NCI-H1417 (cell line): ENCODE measurements at places on chromosomes 2 and 18.
A peak's percentile ranks its signal among the peaks of the same experiment; 100 is the strongest.

DNA sequence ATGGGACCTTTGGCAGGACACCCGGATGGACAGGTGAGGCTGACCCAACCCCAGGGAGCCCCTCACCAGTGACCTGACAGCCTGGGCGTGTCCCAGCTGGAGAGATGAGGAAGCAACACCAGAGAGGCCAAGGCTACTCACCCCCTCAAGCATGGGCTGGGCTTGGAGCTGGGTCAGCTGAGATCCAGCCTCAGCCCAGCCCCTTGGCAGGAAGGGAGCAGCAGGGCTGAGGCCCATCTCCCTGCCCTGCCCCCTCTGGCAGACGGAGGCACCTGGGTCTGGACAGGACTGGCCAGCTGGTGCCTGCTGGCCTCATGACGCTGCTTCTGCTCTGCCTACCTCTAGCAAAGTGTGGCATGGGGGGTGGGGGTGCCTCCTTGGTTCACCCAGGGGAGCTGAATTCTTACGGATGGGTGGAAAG, 37.8 kb downstream of the HS6ST1 start:
- no peak for DNase-seq

GRCh38 chr2:191183081-191183480, 32.3 kb upstream of the STAT4 start:
- DNase-seq: no peak

GRCh38 chr2:66686755-66687154, 251.8 kb downstream of the MEIS1 start:
- DNase-seq: no peak

DNA sequence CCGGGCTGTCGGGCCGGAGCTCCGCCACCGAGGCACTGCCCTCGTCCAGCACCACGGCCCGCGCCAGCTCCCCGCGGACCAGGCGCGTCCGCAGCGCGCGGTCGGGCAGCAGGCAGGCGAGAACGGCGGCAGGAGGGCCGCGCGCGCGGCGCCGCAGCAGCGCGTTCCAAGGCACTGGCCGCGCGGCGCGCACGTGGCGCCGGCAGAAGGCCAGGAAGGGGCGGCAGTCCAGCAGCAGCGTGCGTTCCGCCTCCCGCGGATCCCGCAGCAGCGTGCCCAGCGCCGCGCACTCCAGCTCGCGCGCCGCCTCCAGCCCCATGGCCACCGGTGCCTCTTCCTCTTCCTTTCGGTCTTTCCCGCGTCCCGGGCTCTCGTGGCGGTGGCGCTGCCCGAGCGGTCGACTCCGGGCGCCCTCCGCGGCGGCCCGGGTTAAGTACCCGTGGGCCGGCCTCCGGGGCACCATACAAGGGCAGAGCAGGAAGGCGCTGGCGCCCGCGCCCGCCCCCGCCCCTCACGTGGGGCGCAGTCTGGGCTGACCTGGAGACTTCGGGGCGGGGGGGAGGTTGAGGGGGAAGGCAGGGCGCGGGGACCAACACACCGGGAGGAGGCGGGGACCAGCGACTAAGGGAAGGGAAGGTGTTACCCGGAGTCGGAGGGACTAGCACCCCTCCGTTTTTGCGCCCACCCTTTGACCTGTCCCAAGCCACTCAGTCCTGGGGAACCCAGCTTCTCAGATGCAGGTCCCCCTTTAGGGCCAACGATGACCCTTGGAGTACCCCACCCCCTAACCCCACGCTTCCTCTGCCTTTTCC, at the start of gene DUSP2:
TSS of gene DUSP2 (minus strand) at position 405 of the 812 bp plus-strand sequence. CDS start at position 319, 86 bp downstream.
- DNase-seq: peak; percentile 93

- DNase-seq: peak; percentile 45
Observed at GRCh38 chr2:142010477-142011270, 120.1 kb downstream of the LRP1B start.

- no peak for DNase-seq
Observed at GRCh38 chr18:51561821-51562220, 364.3 kb upstream of the MEX3C start.

GRCh38 chr2:236167297-236168109, 683 bp downstream of the GBX2 start:
- DNase-seq: peak; percentile 64

GRCh38 chr2:149487189-149487588, 100.4 kb downstream of the MMADHC start:
- no peak for DNase-seq

DNA sequence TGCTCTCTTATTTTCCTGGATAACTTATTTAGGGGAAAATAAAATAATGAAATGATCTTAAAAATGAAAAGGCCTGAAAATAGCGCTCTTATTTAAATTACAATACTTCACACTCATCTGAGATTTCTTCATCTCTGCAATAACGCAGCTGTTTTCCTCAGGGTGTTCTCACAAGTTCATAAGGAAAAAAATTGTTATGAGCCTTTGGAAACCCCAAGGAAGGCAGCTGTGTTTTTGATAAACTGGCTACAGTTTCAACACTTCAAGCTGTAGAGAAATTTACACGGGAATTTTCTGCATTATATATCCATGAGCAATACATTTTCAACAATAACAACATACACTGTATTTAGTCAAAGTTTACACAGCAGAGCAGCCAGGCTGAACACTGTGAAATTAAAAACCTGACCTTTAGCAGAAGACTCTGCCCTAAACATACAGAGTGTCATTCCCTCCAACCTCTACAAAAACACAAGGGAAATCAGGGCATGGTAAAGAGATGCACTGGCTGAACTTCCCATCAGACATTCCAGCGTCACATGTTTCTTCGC, 959.6 kb downstream of the SLC4A3 start:
- DNase-seq: peak; percentile 33

- no peak for DNase-seq
Observed at GRCh38 chr18:22674272-22674671, 256.6 kb upstream of the CTAGE1 start.

- DNase-seq: no peak
Observed at GRCh38 chr18:23864624-23865023, 149.9 kb upstream of the TTC39C start.

DNA sequence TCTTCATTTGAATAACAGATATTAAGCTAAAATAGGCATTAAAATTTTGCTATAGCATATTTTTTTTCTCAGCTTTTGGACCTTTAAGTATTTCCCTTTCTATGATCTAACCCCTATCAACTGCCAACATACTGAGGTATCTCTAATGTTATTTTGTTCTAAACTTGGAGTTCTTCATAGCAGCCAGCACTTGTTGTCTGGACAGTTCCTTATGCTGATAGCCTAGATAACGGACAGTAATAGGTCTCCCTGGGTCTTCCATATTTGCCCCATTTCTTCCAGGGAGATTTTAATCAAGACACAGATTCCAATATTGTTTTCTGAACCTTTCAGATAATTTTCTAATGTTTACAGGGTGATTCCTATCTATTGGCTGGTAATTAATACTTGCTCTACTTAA, 475.8 kb upstream of the MAP2 start:
- DNase-seq: no peak

- no peak for DNase-seq
Observed at GRCh38 chr2:42067521-42067920, 19.7 kb downstream of the PKDCC start.

- DNase-seq: no peak
Observed at GRCh38 chr2:112253261-112253815, 1.5 kb downstream of the ZC3H8 start.

DNA sequence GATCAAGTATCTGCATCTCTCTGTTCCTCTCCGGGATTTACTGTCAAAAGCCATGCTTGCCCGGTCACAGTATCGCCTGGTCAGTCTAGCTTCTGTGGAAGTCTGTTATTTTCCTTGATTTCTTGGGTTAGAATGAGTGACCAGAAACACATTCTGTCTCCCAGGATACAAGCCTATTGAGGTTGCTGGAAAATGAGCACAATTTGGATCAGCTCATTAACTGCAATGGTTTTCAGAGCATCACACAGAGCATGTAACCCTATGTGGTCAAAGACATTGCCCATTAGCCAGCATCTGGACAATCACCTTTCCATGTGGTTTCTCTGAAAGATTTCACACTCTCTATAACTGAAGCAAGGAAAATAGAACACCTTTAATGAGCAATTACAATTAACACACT, 124.2 kb upstream of the FAM98A start:
- no peak for DNase-seq

GRCh38 chr18:59941331-59941730, 41.5 kb downstream of the PMAIP1 start:
- no peak for DNase-seq

DNA sequence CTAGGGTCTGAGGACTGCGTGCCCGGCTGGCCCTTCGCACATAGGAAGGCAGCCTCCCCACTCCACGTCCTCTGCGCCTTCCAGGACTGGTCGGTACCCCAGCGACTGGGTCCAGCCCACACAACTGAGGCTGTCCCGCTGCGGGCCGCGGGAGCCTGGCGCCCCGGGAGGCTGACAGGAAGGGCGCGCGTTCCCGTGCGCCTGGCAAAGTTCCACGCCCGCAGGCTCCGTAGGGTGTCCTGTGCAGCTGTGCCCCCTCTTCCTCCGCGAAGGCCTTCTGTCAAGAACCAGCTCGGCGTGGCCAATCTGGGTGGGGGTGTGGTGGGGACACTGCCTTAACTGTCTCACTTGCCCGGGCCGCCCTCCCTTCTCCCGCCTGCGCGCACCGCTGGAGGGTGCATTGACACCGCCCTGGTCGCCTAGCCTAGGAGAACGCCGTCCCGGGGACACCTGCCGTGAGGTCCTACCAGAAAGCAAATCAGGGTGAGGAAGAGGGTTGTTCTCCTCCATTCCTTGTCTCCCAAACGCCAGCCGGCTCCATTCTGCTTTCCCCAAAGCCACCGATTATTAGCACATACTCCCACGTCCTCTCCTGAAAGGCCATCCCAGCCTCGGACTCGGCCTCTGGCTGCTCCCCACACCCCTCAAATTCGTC, 618 bp upstream of the LYPD1 start:
- DNase-seq: peak; percentile 35

GRCh38 chr2:237432484-237433092, 18.6 kb upstream of the COL6A3 start:
- no peak for DNase-seq

GRCh38 chr2:106338043-106338442, 130.2 kb downstream of the RGPD3 start:
- DNase-seq: no peak

DNA sequence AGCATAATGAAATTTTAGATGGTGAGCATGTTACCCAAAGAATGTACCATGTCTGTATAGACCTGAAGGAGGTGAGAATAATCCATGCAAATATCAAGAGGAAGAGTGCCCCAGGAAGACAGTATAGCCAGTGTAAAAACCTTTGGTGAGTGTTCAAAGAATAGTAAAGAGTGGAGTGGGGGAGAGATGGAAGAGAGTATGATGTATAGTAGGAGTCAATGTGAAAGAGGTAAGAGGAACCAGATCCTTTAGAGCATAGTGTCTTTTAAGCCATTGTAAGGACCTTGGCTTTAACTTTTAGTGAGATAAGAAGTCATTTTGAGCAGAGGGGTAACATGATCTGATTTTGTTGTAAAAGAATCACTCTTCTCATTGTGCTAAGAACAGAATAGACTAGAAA, 1052.3 kb upstream of the ZEB2 start:
- no peak for DNase-seq

- no peak for DNase-seq
Observed at GRCh38 chr2:10246370-10246769, 56.3 kb upstream of the HPCAL1 start.

- no peak for DNase-seq
Observed at GRCh38 chr2:188897096-188897495, 77.1 kb upstream of the COL3A1 start.

GRCh38 chr18:76444446-76445105, 50.5 kb downstream of the ZNF516 start:
- no peak for DNase-seq

GRCh38 chr2:233168445-233168844, 83.0 kb upstream of the ATG16L1 start:
- no peak for DNase-seq

DNA sequence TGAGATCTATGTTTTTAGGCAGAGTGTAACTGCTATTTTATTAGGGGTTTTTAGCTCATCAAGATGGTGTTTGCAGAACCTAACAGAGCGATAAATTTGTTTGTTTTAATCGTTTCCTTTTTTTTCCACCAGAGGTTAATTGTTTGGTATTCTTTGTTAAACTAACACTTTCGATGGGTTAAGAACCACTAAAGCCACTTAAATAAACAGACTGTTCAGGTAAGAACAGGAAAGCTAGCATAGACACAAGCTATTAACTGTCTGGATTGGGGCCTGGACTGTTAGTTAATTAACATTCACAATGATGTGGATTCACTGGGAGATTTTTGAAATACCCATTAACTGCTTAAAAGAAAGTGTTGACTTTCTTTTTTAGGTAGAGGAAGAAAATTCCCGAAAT, 209.0 kb upstream of the COPS8 start:
- peak; percentile 28 for DNase-seq

DNA sequence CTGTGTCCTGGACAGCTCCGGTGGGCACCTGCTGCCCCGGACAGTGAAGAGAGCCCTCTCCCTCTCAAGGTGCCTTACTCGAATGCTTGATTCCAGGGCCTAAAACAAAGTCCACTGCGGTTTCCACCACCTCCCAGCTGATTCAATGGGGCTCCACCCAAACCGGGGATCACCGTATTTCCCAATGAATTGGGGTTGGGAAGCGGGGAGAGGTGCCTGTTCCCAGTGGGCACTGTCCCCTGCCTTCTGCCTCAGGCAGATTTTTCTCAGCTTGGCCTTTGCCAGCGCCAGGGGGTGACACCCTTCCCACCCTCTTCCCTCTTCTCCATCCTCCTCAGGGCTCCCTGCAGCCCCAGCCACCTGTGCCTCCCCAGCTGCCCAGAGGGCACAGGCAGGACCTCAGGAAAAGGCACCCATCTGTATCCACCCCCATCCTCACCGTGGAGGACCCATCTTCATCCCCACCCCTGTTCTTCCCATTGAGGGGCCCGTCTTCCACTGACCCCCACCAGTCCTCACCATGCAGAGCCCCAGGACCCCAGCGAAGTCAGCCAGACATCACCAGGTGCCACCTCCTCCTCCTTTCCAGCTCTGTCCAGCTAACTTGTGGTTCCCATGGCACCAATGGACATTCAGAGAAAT, 66.7 kb upstream of the HPCAL1 start:
- DNase-seq: no peak
